Effector memory CD8-positive, alpha-beta T cell (primary cell): ENCODE measurements at places on chromosomes 12 and 14.

DNA sequence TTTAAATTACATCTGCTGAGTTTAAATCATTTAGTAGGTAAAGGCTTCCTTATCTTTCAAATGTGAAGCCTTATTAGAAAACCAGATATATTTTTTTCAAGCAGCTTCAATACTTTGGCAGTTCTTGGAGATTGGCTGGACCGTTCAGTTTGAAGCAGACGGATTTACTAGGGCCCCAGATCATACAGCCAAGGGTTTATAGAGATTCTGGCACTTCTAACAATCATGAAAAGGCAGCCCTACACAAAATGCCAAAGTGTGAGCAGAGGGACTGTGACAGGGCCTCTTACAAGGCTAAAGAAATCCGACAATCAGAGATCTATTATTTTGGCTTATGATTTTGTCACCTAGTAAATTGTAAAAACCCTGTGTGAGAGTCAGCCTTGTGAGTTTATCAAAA lies 162.8 kb upstream of the SLC38A2 start:
- DNase-seq, result no peak

GRCh38 chr12:94674835-94675234 lies 24.5 kb upstream of the TMCC3 start:
- DNase-seq, result no peak

GRCh38 chr14:23454445-23454856 lies 15.1 kb upstream of the NGDN start:
- DNase-seq, result no peak

- no peak for DNase-seq
These were observed 13.1 kb upstream of the MMP17 start for GRCh38 chr12:131815131-131815530.

- no peak for DNase-seq
These were observed 55.3 kb upstream of the AMN start for GRCh38 chr14:102866982-102867761.

DNA sequence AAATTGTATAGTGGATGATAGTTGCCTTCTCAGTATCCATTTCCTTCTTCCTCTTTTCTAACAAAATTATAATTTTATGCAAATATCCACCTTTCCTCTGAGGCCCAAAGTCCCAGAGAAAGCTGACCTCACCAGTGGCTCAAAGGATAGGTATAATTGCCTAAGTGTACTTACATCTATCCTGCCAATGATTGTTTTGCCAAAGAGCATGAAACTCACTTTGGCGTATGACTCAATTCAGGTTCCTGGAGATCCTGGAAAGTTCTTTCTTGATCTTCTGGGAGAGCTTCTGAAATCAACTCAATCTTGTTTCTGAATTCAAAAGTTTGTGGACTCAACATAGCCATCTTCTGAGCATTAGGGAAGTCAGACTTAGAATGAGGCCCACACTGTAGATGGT lies 10.5 kb upstream of the RBM25 start:
- no peak for DNase-seq

DNA sequence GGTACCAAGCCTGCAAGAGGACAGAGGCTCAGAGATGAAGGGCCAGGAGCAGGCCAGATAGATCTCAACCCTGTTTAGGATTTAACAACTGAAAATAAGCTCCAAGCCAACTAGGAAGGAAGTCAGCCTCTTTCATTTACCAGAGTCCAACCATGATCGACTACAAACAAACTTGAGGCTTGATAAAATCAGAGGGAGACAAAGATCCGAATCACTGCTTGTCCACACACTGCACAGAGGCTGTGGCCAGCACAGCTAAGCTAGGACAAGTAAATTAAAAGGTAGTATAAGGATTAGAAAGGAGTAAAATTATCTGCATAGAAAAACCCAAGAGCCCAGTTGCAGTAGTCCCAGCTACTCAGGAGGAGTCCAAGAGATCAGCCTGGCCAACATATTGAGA lies 40.3 kb downstream of the FAM222A start:
- no peak for DNase-seq

DNA sequence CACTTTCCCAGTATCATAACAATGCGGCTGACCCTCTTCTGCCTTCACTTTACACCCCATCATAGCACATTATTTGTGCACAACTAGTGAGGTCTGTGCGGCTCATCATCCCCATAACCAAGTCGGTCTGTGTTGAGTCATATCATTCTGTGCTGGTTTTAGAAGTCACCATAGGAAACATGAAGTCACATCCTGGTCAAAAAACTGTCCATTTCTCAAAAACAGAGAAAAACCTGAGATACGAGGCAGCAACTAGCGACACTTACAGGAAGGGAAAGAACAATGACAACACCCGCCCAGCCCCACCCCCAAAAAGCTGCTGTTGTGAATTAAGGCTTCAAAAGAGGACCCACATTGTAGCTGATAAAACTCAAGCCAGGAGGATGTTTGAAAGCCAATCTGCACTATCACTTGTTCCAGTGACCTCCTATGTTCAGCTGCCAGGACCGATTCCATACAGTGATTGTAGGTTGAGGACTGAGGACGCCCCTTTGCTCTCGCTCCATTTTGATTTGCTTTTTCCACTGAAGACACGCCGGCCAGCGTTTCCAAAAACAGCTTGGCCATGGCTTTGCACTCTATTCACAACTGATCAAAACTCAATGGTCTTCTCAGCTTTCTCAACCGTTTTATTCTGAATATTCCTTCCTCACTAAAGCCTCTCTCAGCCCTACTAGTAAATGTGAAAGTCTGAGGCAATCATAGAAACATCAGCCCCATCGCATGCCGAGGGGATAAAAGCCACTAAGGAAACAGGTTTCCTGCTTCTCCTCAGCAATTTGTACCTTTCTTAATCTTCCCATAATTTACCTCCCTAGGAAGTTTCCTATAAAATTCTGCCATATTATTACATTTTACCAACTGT lies 87.5 kb downstream of the DUSP16 start:
- peak; percentile 38 for DNase-seq

- DNase-seq, result no peak
These were observed 115.9 kb downstream of the MED13L start for GRCh38 chr12:116161588-116161987.

- DNase-seq, result no peak
These were observed 347.2 kb downstream of the C12orf75 start for GRCh38 chr12:105677672-105678071.

DNA sequence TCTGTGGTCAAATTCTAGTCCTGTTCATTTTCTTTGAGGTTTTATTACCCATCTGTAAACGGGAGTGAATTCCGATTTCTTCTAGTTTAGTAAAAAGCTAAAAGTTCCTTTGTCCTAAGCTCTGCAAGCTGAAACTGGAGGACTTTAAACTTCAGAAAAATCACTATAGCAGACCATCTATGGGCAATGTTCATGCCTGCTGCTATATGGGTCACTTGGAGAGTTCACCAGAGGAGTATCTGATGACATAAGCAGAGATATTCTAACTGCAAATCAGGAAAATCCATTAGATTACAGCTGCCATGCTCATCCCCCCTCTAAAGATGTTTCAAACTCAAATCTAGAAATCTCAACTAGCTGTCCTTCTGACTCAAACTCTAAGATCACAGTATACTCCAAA lies 193.0 kb upstream of the RTL1 start:
- DNase-seq, result no peak
